ENCODE measurements at places on chromosomes 7 and 10.
A peak's percentile ranks its signal among the peaks of the same experiment; 100 is the strongest.

GRCh38 chr10:69742928-69743602, 58.6 kb upstream of the COL13A1 start:
- no peak for DNase-seq

- DNase-seq = no peak
These were observed 4.8 kb upstream of the POLR1F start for GRCh38 chr7:19713676-19714075.

- DNase-seq = no peak
These were observed 179.1 kb downstream of the SFMBT2 start for GRCh38 chr10:7231509-7232414.

GRCh38 chr7:121499624-121500023, 103.5 kb upstream of the FAM3C start:
- no peak for DNase-seq

- no peak for DNase-seq
These were observed 314.4 kb upstream of the MKI67 start for GRCh38 chr10:128440513-128441160.

GRCh38 chr10:88996927-88997326, 6.3 kb downstream of the FAS start:
- DNase-seq = no peak

DNA sequence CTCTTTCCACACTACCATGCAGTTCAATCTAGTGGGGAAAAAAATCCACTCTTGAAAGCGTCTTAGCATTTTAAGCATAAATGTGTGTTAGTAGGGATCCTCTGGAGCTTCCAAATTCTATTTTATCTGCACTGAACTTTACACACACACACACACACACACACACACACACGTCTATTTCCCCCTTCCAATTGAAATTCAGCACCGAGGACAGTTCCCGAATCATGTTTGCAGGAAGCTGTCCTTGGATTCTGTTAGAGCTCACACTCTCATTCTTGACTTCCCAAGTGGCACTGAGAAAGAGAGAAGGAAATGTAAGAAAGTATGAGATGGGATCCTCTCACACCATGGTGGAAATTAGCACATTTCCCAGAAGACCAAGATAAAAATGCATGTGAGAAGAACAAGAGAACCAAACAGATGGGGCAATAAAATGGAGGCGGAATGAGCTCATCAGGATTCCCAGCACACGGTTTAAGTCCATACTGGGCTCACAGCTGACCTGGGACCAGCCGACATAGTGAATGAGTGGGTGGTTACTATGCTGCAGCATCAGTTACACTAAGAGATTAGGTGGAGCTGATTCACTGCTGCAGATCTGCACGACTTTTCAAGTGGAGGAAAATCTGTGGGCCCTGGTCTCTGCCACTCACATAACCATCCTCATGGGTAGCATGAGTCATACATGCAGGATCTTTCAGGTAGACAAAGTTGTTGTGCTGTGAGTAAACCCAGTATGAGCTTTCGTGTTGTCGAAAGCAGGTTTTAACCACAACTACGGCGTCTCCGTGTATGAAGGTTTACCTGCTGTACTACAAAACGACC, 3.3 kb upstream of the NPTX2 start:
- no peak for DNase-seq

DNA sequence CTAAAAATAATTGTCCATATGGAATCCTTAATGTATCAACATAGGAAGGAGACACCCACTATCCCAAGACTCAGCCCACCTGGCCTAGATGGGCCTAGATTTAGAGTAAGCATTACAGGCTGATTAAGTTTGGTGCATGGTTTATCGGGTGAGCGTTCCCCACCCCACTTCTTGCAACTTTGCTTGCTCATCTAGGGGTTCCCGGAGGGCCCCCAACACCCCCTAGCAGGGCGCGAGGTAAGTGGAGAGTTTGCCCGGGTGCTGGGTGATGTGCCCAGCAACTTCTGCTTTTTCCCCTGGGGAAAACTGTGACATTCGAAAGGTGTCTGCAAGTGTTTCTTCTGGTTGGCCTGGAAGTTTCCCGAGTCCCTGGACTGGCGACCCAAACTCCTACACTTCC, 31.7 kb downstream of the SKIDA1 start:
- DNase-seq = no peak

DNA sequence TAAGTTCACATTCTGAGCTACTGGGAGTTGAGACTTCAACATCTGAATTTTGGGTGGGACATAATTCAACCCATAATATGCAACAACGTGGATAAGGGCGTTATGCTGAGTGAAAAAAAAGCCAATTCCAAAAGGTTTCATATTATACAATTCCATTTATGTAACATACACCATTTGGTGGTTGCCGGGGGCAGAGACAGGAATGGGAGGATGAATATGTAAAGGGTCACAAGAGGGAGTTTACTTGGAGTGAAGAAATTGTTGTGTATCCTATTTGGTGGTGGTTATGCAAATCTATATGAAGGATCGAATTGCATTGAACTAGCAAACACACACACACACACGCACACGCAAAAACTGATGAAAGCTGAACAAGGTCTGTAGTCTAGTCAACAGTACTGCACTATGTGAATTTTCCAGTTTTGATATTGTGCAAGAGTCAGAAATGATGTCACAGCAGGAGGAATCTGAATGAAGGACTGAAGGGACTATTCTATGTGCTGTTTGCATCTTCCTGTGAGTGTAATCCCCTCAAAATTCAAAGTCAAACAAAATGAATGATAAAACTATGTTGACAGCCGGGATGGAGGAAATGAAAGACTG, 249.2 kb upstream of the HABP2 start:
- no peak for DNase-seq

DNA sequence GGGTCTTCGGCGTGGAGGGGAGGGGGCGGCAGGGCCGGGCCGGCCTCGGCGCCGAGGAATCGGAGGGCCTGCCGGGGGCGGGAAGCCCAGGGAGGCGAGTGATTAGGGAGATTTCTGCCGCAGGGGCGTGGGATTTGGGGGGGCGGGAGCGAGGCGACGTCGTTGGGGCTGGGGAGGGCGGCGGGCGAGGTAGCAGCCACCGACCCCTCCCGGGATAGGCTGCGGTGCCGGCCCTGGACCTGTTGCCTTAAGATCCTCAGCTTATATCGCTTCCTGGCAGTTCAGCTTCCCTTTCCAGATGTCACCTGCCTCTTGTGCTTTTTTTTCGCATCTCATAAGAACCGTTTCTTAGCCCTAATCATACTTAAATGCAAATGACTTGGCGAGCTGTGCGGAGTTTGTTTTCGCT, 655 bp downstream of the LMTK2 start:
- no peak for DNase-seq

DNA sequence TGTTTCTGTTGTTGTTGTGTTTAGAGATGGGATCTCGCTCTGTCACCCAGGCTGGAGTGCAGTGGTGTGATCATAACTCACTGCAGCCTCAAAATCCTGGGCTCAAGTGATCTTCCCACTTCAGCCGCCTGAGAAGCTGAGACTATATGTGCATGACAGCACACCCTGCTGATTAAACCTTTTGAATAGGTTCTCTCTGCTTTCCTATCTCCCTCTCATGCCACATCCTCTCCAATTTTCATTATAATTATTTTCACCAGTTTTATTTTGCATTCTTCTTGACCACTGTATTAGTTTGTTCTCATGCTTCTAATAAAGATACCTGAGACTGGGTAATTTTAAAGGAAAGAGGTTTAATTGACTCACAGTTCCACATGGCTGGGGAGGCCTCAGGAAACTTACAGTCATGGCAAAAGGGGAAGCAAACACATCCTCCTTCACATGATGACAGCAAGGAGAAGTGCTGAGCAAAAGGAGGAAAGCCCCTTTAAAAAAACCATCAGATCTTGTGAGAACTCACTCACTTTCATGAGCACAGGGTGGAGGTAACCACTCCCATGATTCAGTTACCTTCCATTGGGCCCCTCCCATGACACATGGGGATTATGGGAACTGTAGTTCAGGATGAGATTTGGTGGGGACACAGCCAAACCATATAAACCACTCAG, 12.9 kb downstream of the AGK start:
- peak; percentile 10 for DNase-seq

- DNase-seq = no peak
These were observed 226.2 kb downstream of the PTPRN2 start for GRCh38 chr7:158361326-158361946.

DNA sequence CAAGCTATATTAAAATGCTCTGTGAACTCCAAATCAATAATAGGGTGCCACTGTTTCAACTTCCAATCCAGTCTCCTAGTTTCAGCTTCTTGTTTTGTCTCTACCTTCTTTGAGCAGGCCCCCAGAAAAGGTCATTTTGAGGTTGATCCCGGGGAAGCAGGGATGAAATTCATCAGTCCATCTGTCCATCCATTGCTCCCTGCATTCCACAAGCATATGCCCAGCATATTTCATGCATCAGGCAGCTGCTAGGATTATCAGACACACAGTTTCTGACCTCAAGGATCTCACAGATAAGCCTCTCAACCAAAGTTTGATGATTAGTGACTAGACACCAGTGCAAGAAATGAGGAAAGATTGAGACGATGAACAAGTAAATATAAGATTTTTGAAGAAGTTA, 186.6 kb upstream of the PDE1C start:
- no peak for DNase-seq

- DNase-seq = no peak
These were observed 42.5 kb downstream of the NUP205 start for GRCh38 chr7:135600226-135600625.

DNA sequence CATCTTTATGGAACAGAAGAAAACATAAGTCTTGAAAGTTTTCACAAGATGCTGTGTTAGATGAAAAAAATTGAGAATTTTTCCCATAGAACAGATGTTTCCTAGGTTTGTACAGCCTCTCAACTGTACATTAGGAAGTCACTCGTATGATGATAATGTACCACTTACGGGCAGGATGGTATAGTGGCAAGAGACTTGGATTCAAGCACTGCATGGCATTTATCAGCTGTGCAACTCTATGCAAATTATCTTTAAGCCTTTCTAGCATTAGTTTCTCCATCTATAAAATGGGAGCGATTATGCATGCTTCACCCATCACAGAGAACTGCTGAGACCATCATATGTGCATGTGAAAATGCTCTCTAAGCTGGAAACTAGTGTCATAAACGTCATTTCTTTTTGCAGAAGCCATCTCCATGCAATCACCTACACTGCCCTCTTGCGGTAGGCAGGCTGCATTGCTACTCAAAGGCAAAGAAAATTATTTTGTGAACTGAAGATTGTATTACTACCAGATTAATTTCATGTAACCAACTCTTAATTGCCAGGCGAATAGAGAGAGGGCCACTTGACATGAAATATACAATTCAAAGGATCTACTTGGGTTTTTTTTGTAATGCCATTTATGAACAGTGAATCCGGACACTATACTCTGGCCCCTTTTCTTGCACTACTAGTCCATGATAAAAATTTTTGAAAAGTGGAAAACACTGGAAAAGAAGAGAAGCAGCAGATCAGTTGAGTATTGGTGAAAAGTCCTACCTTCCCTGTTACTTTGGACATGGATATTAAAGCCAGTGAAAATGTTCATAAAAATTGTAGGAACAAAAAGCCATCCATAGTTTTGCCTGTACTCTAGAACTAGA, 102.3 kb downstream of the JAZF1 start:
- DNase-seq = peak; percentile 29

GRCh38 chr10:35611750-35612149, 6.6 kb downstream of the GJD4 start:
- DNase-seq = no peak

DNA sequence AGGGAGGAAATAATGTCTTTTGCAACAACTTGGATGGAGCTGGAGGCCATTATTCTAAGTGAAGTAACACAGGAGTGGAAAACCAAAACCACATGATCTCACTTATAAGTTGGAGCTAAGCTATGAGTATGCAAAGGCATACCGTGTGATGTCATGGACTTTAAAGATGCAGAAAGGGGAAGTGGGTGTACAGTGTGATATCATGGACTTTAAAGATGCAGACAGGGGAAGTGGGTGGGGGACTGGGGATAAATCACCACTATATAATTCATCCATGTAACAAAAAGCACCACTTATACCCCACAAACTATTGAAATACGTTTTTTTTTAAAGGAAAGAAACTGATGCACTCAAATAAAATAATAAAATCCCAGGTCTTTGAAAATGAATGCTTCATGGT, 29.5 kb downstream of the LYZL2 start:
- peak; percentile 18 for DNase-seq

GRCh38 chr7:40733114-40733513, 598.3 kb downstream of the SUGCT start:
- DNase-seq = no peak

DNA sequence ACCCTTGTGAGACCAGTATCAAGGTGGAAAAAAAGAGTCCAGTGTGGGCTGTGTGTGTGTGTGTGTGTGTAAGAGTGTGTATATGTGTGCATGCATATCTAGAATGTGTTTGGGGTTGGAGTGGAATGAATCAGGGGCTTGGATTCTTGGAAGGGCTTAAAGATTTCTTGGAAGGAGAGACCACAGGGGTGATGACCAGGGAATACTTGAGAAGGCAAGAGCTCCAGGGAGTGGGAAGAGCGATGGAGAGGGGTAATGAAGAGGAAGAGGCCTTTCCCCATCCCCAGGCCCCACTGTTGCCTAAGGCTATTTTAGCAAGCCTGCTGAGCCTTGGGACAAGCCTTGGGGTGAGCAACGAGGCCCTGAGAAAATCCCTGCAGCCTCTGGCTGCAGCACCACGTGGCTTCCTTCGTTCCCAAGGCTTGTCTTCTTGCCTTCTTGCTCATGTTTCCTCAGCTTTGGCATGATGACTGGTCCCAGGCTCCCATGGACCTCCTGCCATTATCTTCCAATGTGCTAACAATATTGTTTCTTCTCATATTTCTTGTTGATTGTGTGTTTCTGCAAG, 663.4 kb downstream of the INHBA start:
- no peak for DNase-seq

- no peak for DNase-seq
These were observed 313.1 kb upstream of the ZNF32 start for GRCh38 chr10:43961523-43962345.

DNA sequence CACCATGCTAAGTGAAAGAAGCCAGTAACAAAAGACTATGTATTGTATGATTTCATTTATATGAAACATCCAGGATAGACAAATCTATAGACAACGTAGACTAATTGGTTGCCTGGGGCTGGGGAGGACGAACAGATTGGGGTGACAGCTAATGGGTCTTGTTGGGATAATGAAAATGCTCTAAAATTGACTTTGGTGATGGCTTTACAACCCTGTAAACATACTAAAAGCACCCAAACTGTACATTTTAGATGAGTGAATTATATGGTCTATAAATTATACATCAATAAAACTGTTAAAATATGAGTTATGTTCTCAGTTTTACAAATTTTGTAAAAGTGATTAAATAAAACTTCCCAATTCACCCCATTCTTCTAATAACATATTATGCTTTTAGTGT, 261.5 kb downstream of the ELMO1 start:
- DNase-seq = no peak

GRCh38 chr10:126580873-126581647, 89.4 kb downstream of the C10orf90 start:
- DNase-seq = no peak

DNA sequence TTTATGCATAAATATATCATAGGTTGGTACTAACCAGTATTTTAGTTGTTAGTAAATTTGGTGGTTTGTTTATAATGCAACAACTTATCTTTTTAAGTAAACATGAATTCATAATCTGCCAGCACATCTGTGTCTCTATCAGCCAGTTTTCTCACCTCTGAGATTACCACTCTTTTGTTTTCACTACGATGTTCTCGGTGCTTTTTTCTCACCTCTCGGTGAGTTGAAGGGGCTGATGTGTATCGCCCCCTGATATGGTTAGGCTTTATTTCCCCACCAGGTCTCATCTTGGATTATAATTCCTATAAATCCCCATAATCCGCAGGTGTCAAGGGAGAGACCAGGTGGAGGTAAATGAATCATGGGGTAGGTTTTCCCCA, 114.1 kb downstream of the CAMK1D start:
- no peak for DNase-seq

- no peak for DNase-seq
These were observed 94.0 kb downstream of the PTPRZ1 start for GRCh38 chr7:121966935-121967332.

GRCh38 chr10:3825862-3826351, 40.9 kb upstream of the KLF6 start:
- DNase-seq = no peak

All from CD4-positive, alpha-beta T cell treated with Interferon gamma for 1 hour (primary cell).